ENCODE measurements at places on chromosomes 1 and 21.

GRCh38 chr1:115373305-115373704 is 35.3 kb upstream of the NGF start:
- DNase-seq = no peak

GRCh38 chr1:61609040-61609439 is 115.9 kb downstream of the TM2D1 start:
- no peak for DNase-seq

GRCh38 chr1:157652859-157653493 is 47.6 kb downstream of the FCRL3 start:
- DNase-seq = no peak

GRCh38 chr1:225509770-225510169 is 81.9 kb upstream of the LBR start:
- no peak for DNase-seq

DNA sequence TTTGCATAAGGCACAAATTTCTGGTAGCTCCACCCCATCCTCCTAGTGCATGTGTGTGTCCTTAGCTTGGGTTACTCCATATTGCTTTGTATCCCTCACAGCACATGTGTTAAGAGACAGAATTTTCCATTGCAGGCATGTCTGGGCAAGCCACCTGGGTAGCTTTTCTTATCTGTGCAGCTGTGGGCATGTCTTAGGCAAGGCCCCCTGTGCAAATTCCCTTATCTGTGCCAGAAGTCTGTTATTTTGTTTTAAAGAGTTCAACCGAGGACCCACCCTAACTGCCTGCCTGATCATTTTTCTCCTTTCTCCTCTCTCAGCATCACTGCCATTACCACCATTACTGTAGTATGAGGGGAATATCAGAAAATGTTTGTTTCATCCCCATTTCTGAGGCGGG is 131.9 kb downstream of the CYYR1 start:
- DNase-seq = no peak

DNA sequence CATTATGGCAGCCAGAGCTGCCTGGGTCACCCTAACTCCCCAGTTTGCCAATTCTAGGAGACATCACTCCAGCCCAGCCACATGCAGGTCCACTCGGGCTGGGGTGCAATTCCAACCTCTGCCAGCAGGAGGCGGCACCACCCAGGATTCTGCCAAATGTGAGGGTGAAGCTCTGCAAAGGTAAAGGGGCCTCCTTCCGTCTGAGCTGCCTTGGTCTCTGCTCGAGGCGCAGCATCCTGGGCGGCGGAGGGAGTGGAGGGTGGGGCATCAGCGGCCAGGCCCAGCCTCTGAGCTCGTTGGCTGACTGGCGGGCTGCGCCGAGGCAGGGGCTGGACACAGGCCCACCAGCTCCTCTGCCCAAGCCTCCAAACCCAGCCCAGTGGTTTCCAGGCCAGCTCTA is 63.8 kb downstream of the ARHGEF16 start:
- no peak for DNase-seq

- peak; percentile 56 for DNase-seq
These were observed 8.8 kb upstream of the GUCA2A start for GRCh38 chr1:42173155-42173933.

DNA sequence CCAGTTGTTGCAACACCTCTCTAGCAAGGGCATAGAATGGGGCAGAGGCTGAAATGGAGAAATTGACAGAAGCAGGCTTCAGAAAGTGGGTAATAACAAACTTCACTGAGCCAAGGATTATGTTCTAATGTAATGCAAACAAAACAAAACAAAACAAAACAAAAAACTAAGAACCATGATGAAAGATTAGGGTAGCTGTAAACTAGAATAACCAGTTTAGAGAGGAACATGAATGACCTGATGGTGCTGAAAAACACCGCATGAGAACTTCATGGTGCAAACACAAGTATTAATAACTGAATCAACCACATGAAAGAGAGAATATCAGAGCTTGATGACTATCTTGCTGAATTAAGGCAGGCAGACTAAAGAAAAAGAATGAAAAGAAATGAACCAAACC is 1707.7 kb downstream of the BRINP3 start:
- no peak for DNase-seq

GRCh38 chr21:21163904-21164303 is 165.7 kb downstream of the NCAM2 start:
- DNase-seq = no peak

DNA sequence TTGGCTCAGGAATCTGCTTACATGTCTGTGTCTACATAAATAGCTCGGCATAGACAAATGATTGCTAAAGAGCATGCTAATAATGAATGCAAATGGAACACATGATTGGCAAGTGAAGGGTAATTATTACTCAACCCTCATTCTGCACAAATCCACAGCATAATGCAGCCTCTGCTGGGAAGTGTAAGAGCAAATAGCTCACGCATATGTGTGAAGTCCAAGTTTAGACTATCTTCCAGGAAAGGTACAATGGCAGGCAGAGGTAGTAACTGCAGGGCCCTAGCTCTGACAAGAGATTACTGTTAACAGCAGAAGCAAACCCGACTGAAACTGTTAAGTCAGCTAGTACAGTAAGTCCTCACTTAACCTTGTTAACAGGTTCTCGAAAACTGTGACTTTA is 7.0 kb upstream of the IL6R start:
- no peak for DNase-seq

DNA sequence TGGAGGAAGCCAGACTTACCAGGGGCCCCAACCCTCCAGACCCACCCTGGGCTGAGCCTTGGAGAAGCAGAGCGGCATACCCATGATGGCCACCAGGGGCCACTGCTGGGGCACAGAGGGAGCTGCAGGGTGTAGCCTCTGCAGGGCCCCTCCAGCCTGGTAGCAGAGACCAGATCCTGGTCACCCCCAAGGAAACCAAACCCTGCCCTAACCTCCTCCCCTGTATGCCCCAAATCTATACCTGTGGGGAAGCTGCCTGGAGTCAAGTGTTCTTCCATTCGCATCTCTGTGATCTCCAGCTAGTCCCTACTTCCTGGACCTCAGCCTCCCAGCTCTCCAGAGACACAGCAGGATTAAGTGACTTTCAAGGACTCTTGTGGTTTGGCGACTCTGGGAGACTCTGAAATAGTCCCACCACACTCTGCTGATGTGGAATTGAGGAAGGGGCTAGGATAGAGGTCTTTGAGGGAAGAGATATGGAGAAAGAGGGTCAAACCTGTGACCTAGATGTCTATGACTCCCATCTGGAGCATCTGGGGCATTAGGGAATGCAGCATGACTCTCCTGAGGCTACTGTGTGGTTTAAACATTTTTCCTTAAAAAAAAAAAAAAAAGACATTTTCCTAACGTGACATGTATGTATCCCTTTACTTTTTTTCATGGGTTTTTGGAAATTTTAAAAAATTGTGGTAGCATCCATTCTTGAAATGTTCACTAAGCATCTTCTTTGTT is 119.2 kb upstream of the IPO9 start:
- DNase-seq = no peak

GRCh38 chr1:215292932-215293331 is 210.4 kb downstream of the KCNK2 start:
- DNase-seq = no peak

DNA sequence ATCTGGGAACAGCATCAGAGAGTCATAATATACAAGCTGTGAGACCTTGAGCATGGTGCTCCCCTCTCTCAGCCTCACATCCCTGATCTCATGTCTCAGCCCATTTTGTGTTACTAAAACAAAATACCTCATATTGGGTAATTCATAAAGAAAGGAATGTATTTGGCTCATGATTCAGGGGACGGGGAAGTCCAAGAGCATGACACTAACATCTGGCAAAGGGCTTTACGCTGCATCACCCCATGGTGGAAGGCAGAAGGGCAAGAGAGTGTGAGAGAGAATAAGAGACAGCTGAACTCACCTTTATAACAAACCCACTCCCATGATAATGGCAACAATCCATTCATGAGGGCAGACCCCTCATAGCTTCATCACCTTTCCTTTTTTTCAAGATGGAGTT is 36.5 kb downstream of the RNASEL start:
- no peak for DNase-seq

GRCh38 chr1:166127003-166127402 is 39.8 kb downstream of the FAM78B start:
- DNase-seq = no peak

DNA sequence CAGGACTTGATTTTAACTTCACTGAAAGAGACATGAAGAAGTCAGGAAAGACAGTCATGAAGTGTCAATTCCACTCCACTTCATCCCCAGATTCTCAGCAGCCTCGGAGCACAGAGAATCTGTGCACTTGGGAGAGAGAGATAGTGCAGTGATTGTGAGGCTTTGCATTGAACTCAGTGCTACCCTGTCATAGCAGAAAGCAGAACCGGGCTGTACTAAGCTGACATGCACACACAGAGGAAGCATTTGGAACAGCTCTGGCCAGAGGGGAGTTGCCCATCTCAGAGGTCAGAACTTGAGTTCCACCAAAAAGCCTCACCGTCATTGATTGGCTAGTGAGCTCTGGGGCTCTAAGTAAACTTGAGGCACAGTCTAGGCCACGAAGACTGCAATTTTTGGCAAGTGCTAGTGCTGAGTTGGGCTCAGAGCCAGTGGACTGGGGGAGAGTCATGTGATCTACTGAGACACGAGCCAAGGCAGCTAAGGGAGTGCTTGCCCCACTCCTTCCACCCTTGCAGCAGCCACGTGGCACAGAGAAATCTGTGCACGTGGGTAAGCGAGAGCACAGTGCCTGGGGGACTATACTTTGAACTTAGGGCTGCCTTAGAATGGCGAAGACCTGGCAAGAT is 810.2 kb upstream of the ADAMTS5 start:
- no peak for DNase-seq

- no peak for DNase-seq
These were observed 20.7 kb upstream of the ADARB1 start for GRCh38 chr21:45053561-45054226.

DNA sequence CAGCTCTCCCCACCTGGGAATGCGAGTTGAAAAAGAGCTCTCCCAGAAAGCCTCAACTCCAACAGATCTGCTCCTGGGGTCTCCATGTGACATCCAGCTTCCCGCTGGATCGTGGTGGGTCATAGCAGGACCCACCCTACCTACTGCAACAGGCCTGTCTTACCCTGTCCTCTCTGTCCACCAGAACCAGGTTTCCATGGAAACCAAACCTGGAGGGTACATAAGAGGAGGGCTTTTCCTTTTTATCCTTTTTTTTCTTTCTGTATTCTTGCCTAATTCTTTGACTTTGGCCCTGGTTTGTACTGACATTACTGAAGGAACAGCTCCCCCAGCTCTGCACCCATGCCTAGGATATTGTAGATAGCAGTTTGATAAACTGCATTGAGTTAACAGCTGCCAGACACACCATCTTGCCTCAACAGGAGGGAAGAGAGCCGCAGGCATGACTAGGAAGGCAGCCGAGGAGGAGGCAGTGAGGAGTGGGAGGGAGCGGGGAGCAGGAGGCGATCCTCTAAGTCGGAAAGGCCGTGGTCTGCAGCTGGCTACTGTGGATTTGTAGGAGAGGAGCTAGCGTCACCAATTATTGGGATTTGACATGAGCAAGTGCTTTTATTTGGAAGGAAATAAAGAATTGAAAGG is 9.7 kb upstream of the FMOD start:
- no peak for DNase-seq

DNA sequence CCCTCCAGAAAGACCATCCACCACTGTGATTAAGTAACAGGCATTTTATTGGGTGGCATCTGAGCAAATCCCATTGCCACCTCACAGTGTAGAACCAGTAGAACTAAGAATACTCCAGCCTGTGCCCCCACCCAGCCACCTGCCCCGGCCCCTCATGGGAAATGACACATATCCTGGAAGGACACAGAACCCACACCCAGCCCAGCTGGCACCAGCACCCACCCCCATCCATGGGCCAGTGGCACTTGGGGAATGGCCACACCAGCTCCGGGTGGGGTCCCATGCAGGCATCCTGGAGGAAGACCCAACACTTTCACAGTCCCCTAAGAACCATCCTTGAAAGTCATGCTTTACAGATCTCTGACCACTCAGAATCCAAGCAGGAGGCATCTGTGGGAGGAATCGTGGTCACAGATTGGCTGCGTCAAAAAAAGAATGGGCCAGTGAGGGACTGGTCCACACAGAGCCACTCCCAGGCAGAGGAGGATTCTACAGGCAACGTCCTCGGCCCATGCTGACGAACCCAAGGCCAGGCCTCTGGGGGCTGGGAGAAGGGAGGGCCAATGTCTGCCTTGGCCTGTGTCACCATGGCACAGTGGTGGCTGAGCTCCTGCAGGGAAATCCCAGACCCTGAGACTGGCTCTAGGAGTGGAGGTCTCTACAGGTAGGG is 12.1 kb upstream of the TAS1R2 start:
- no peak for DNase-seq

DNA sequence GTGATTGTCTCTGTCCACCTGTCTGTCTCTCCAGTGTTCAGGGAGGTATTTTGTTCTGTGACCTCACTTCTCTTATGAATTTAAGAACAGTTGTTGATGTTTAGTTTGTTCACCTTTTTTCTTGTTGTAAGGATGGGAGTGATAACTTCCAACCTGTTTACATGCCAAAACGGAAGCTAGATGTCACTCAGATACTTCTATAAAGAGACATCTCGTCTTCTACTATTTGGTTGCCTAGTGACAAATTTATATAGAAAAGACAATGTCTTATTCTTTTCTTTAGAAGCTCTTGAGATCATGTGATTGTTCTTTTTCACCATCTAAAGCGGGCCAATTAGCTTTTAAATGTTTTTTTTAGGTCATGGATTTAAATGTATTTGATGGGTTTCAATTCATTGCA is 33.8 kb downstream of the PRSS38 start:
- DNase-seq = no peak

DNA sequence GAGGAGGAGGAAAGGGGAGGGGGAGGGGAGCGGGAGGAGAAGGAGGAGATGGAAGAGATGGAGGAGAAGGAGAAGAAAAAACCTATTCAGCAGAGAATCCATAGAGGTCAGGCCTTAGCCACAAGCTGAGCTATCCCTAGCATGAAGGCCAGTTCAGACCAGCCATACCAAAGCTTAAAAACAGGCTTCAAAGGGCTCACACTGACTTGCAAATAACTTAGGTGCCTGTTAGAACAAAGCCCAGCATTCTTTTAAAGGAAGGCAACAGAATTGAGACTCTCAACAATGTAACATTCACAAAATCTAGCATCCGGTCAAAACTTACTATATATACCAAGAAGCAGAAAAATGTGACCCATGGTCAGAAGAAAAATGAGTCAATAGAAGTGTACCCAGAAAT is 43.6 kb upstream of the IFFO2 start:
- no peak for DNase-seq

- no peak for DNase-seq
These were observed 37.9 kb upstream of the EDEM3 start for GRCh38 chr1:184792450-184792969.
